ENCODE measurements at places on chromosomes 2 and 18.

GRCh38 chr2:212124598-212124997 is 414.0 kb downstream of the ERBB4 start:
- no peak for DNase-seq
- no peaks in the 10 kb centered on the region for H3K4me1 ChIP-seq
- H3K36me3 ChIP-seq, result no peaks in the 10 kb centered on the region
- H3K27me3 ChIP-seq, result no peaks in the 10 kb centered on the region
- no peak overlapping the region for H3K4me3 ChIP-seq

DNA sequence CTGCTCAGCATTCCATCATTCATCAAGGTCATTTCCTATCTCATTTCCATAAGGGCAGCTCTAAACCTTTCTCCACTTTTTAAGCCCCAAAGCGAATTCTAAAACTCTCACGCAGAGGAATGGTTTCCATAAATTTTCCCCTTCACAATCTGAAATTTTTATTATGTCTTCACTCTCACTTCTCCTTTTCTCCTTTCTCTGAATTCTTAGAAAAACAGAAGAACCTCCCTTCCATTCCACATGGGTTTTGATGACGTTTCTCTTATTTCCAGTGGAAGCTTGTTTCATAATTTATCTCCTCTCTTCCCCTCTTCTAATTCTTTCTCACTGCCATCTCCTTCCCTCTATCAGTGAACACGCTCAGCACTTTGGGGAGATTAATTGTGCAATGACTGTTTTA is 97.3 kb downstream of the SPATS2L start:
- H3K36me3 ChIP-seq, result no peaks in the 10 kb centered on the region
- H3K4me1 ChIP-seq, result peaks cover 24% of the 10 kb centered on the region
- DNase-seq, result peak; percentile 42

DNA sequence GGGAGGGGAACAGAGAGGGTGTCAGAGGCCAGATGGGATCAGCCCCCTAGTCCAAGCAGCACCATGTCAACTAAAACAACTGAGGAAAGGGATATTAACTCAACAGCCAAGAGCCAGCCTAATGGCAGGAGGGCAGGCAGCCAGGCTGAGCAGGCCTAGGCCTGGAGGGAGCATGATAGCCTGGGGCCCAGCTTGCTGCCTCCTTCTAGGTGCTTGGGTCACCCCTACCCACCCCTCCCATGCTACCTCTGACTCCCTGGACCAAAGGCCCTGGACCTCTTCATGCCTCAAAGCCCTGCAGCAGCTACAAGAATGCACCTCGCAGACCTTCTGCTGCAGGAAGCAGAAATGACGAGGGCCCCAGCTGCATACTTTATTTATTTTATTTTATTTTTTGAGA is 22.1 kb upstream of the TNS1 start:
- H3K4me3 ChIP-seq, result no peak overlapping the region
- no peaks in the 10 kb centered on the region for H3K27me3 ChIP-seq
- no peak overlapping the region for H3K27ac ChIP-seq

- H3K4me1 ChIP-seq, result peaks cover 26% of the 10 kb centered on the region
- no peak overlapping the region for H3K4me3 ChIP-seq
- no peaks in the 10 kb centered on the region for H3K36me3 ChIP-seq
- no peaks in the 10 kb centered on the region for H3K27me3 ChIP-seq
- no peak for DNase-seq
- H3K27ac ChIP-seq, result no peak overlapping the region
These were observed 62.7 kb upstream of the REV1 start for GRCh38 chr2:99552529-99552928.

DNA sequence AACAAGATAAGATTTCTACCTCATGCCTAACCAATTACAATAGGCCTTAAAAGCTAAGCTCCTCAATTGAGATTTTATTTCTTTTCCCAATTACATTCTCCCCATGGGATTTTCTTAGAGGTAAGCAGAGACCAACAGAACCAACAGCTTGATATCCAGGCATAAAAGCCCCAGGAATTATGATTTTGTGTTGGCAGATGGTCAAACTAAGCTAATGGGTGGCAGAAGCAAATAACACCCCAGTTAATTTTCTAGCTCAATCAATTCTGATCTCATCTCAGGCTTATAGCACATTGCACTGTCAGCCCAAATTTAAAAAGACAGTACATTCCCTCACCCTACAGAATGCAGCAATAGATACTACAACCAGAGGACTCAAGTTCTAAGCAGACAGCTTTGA is 156.4 kb downstream of the NRXN1 start:
- DNase-seq, result no peak
- no peaks in the 10 kb centered on the region for H3K4me1 ChIP-seq
- no peak overlapping the region for H3K4me3 ChIP-seq
- H3K27me3 ChIP-seq, result no peaks in the 10 kb centered on the region
- H3K27ac ChIP-seq, result no peak overlapping the region

GRCh38 chr2:70340075-70340474 is 38.2 kb upstream of the FAM136A start:
- H3K4me3 ChIP-seq, result no peak overlapping the region
- H3K27me3 ChIP-seq, result peaks cover 2% of the 10 kb centered on the region
- H3K4me1 ChIP-seq, result no peaks in the 10 kb centered on the region
- no peak overlapping the region for H3K27ac ChIP-seq
- DNase-seq, result no peak
- H3K36me3 ChIP-seq, result no peaks in the 10 kb centered on the region

- no peaks in the 10 kb centered on the region for H3K36me3 ChIP-seq
- H3K27ac ChIP-seq, result no peak overlapping the region
- no peaks in the 10 kb centered on the region for H3K27me3 ChIP-seq
These were observed 15.2 kb downstream of the KCNJ3 start for GRCh38 chr2:154713675-154714074.

GRCh38 chr2:13193075-13193474 is 476.3 kb downstream of the TRIB2 start:
- no peaks in the 10 kb centered on the region for H3K4me1 ChIP-seq
- DNase-seq, result no peak
- no peak overlapping the region for H3K27ac ChIP-seq
- H3K4me3 ChIP-seq, result no peak overlapping the region

DNA sequence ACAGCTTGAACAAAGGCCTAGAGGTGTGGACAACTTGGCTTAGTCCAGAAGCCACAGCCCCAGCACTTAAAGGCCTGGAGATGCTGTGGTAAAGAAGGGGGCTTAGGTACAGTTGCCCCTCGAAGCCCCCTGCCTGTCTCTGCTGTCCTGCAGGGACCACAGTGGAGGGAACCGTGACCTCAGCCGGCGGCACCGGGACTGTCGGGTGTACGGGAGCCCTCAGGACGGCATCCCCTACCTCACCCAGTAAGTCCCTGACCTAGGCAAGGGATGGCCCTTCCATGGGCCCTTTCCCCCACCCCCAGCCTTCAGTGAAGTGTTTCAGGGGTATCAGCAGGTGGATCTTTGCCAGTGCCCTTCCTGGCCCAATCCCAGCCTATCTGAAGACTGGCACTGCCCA is 15.3 kb upstream of the CATIP start:
- H3K27me3 ChIP-seq, result no peaks in the 10 kb centered on the region
- peaks cover 52% of the 10 kb centered on the region for H3K36me3 ChIP-seq
- H3K4me3 ChIP-seq, result no peak overlapping the region
- DNase-seq, result no peak
- H3K27ac ChIP-seq, result no peak overlapping the region

DNA sequence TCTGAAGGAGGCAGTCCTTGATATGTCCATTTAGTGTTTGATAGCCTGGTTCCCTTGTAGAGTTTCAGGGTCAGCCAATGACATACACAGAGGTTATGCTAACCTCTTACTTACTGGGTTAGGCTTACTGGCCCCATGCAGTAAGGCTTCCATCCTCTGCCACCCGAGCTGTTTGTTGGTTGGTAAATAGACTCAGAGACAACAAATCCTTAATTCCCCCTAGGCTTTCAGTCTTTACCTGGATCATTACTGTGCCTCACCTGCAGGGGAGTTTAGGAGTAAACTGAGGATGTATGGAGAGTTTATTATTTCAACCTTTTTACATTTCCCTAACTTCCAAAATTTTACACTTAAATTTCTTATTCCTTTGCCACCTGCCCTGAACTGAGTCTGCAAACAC is 452.7 kb upstream of the HNMT start:
- DNase-seq, result no peak
- no peaks in the 10 kb centered on the region for H3K4me1 ChIP-seq
- H3K4me3 ChIP-seq, result no peak overlapping the region
- no peaks in the 10 kb centered on the region for H3K27me3 ChIP-seq

GRCh38 chr2:188410504-188411235 is 119.0 kb downstream of the GULP1 start:
- no peaks in the 10 kb centered on the region for H3K4me1 ChIP-seq
- H3K4me3 ChIP-seq, result no peak overlapping the region
- no peak for DNase-seq
- H3K27ac ChIP-seq, result no peak overlapping the region
- H3K36me3 ChIP-seq, result no peaks in the 10 kb centered on the region
